ENCODE measurements at places on chromosomes 12 and 14.

DNA sequence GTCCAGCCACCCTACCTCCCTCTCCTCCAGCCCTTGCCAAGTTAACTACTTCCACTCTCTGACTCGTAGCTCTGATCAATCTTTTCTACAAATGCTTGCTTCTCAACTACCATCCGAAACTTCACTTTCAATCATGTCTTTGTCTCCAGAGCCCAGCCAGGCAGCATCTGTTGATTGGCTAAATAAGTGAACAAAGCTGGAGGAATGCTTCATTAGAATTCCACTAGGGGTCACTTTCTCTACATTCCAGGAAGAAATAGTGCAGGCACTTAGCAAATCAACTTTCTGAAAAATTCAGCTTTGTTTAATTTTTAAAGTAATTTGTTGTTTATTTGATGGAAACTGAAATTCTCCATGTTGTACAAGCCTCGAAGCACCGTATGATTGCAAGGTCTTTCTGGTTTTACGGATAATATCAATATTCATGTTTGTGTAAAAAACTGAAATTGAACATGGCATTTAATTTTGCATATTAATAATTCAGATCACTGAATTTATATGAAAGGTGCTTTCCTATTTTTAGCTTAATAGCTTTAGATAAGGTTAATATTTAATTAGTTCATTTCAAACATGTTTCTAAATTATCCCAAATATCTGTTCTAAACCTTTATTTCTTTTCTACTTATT is 32.4 kb upstream of the HELB start:
- H3K4me1 ChIP-seq = no peaks in the 10 kb centered on the region
- DNase-seq = no peak
- H3K36me3 ChIP-seq = no peaks in the 10 kb centered on the region
- no peak overlapping the region for H3K4me3 ChIP-seq
- H3K27ac ChIP-seq = no peak overlapping the region

- no peak overlapping the region for H3K4me3 ChIP-seq
- H3K27ac ChIP-seq = no peak overlapping the region
- DNase-seq = no peak
- no peaks in the 10 kb centered on the region for H3K27me3 ChIP-seq
These were observed 143.7 kb downstream of the PIWIL1 start for GRCh38 chr12:130481392-130481879.

- no peak overlapping the region for H3K4me3 ChIP-seq
- DNase-seq = no peak
- H3K36me3 ChIP-seq = no peaks in the 10 kb centered on the region
- no peaks in the 10 kb centered on the region for H3K27me3 ChIP-seq
- H3K27ac ChIP-seq = no peak overlapping the region
These were observed 228.1 kb downstream of the CHST11 start for GRCh38 chr12:104684884-104685283.

GRCh38 chr12:70069221-70070105 is 173.8 kb upstream of the CNOT2 start:
- H3K4me3 ChIP-seq = no peak overlapping the region
- no peaks in the 10 kb centered on the region for H3K36me3 ChIP-seq
- H3K27me3 ChIP-seq = no peaks in the 10 kb centered on the region
- no peaks in the 10 kb centered on the region for H3K4me1 ChIP-seq
- no peak overlapping the region for H3K27ac ChIP-seq

DNA sequence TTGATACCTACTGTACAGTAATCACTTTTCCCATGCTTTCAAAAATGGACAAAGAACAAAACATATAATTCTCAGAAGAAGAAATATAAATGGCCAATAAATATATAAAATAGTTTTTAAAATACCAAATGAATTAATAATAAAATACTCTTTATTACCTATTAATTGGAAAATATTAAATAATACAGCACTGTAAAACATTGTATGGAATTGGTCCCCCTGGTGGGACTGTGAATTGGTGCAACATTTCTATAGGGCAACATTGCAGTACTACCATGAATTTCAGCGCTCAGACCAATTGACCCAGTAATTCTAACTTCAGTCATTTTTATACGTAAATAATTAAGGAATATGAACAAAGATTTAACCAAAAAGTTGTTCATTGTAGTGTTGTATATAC is 162.6 kb downstream of the PELI2 start:
- DNase-seq = no peak
- no peaks in the 10 kb centered on the region for H3K27me3 ChIP-seq
- no peak overlapping the region for H3K4me3 ChIP-seq
- no peaks in the 10 kb centered on the region for H3K36me3 ChIP-seq

DNA sequence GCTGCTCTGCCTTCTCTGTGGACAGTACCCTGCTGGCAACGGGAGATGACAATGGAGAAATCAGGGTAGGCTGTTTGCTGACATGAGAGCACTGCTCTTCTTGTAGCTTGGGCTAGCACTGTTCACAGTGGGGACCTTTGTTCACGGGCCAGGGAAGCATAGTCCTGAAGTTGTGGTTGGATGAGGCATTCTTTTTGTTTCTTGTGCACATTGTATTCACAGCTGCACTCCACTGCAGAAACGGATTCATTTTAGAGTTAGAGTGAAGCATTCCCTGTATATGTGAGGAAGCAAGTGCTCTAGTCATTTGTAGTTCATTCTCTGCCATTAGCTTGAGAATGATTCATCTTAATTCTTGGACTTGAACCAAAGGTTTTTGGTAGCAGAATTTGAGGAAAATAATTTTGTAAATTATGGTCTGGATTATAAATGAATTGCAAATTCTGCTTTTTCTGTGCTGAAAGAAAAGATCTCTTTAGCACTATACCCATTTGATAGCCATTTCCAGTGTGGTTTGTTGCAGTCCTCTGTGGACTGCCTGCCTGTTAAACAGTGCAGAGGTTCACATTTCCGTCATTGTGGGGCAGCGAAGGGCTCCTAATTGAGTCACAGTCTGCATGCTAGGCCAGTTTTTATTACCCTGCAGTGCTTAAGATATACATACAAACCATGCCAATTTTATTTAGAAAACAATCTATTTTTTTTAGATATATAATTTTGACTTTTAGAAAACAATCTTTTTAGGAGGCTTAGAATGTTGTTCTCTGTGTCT is 80.6 kb downstream of the APAF1 start:
- H3K4me3 ChIP-seq = no peak overlapping the region
- no peaks in the 10 kb centered on the region for H3K27me3 ChIP-seq
- no peak overlapping the region for H3K27ac ChIP-seq

GRCh38 chr14:61296719-61297502 is 15.8 kb upstream of the TMEM30B start:
- no peaks in the 10 kb centered on the region for H3K36me3 ChIP-seq
- no peaks in the 10 kb centered on the region for H3K27me3 ChIP-seq
- no peak overlapping the region for H3K27ac ChIP-seq
- no peak for DNase-seq

GRCh38 chr12:59040656-59041055 is 120.4 kb upstream of the LRIG3 start:
- H3K27me3 ChIP-seq = no peaks in the 10 kb centered on the region
- DNase-seq = no peak
- peaks cover 17% of the 10 kb centered on the region for H3K4me1 ChIP-seq
- no peak overlapping the region for H3K4me3 ChIP-seq
- H3K27ac ChIP-seq = peak overlapping the region; percentile 80

GRCh38 chr12:113065126-113066007 is 8.8 kb downstream of the DTX1 start:
- H3K27me3 ChIP-seq = no peaks in the 10 kb centered on the region
- no peak overlapping the region for H3K27ac ChIP-seq
- H3K4me3 ChIP-seq = no peak overlapping the region
- no peak for DNase-seq
- no peaks in the 10 kb centered on the region for H3K36me3 ChIP-seq

DNA sequence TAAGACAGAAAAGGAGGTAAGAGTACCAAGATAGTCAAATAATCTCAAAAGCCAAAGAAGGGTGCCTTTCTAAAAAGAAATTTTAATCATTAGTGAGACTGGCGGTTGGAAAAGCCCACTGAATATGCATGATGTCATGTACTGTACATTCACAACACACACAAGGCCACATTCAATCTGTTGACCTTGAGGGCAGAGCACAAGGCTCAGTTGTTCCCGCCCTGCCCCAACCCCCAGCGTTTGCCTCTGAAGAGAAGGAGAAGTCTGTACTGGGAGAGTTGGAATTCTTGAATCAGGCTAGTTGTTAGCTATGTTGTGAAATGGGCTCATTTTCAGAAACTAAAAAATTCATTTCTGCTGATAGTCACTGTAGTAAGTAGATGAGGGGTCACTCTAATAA is 50.2 kb upstream of the NID2 start:
- H3K4me3 ChIP-seq = no peak overlapping the region
- H3K27me3 ChIP-seq = no peaks in the 10 kb centered on the region
- no peak overlapping the region for H3K27ac ChIP-seq

DNA sequence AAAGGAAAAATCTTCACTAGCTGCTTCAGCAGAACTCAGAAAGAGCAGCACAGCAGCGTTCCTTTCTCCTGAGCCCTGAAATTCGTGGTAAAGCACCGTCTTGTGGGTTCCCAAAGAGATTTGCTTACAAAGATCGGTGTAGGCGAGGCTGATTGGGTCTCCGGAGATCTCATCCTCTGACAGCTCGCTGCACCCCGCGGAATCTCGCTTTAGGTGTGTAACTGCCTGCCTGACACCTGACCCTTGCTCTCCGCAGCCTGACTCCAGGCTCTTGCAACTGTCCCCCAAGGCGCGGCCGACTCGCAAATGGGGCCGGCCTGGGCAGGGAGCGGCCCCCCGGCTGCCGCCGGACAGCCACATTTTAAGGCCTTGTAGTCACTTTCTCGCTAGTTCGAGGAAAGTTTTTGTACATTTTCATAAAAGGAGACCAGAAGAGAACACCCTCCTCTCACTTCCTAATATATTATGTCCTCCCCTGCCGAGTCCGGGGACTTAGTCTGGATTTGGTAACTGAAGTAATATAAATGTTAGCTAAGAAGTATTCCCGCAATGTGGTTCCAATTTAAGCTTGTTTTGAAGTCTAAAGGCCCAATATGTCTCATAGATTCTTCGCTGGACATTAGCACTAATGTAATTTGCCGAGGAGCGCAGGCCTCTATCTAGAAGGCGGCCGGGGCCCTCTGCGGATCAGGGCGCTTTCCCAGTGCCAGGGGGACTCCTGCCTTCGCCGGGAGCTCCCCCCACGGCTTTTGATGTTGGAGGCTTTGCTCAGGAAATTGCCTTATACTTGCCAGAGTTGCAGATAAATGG is 177.3 kb upstream of the CDKN3 start:
- no peaks in the 10 kb centered on the region for H3K4me1 ChIP-seq
- DNase-seq = no peak
- H3K4me3 ChIP-seq = no peak overlapping the region
- peaks cover 3% of the 10 kb centered on the region for H3K27me3 ChIP-seq
- no peaks in the 10 kb centered on the region for H3K36me3 ChIP-seq

GRCh38 chr12:124170760-124171159 is 124.1 kb upstream of the RFLNA start:
- H3K4me3 ChIP-seq = no peak overlapping the region
- no peaks in the 10 kb centered on the region for H3K36me3 ChIP-seq
- no peak for DNase-seq
- no peaks in the 10 kb centered on the region for H3K27me3 ChIP-seq
- no peak overlapping the region for H3K27ac ChIP-seq
- no peaks in the 10 kb centered on the region for H3K4me1 ChIP-seq

DNA sequence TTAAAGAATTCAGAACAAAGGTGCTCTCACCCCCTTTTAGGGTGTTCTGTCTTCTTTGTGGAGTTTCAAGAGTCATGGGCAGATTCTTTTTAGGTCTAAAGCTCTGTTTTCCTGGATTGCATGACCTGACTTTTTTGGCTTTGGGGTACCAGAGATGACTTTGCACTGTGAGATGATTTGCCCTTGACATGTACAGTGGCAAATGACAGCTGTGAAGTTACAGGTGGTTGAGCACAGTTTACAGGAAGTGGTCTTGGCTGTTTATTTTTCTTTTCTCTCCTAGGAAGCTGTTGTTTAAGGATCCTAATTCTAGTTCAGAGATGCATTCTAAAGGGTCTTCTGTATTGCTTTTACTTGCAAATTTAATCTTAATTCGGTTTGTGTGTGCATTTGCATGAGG is 83.8 kb upstream of the METAP2 start:
- H3K27me3 ChIP-seq = peaks cover 27% of the 10 kb centered on the region
- H3K4me3 ChIP-seq = no peak overlapping the region
- peaks cover 3% of the 10 kb centered on the region for H3K4me1 ChIP-seq
- H3K27ac ChIP-seq = no peak overlapping the region

GRCh38 chr14:50083467-50084337 is 32.7 kb downstream of the VCPKMT start:
- peaks cover 34% of the 10 kb centered on the region for H3K4me1 ChIP-seq
- peaks cover 4% of the 10 kb centered on the region for H3K36me3 ChIP-seq
- peak overlapping the region; percentile 79 for H3K27ac ChIP-seq
- no peaks in the 10 kb centered on the region for H3K27me3 ChIP-seq
- DNase-seq = no peak

DNA sequence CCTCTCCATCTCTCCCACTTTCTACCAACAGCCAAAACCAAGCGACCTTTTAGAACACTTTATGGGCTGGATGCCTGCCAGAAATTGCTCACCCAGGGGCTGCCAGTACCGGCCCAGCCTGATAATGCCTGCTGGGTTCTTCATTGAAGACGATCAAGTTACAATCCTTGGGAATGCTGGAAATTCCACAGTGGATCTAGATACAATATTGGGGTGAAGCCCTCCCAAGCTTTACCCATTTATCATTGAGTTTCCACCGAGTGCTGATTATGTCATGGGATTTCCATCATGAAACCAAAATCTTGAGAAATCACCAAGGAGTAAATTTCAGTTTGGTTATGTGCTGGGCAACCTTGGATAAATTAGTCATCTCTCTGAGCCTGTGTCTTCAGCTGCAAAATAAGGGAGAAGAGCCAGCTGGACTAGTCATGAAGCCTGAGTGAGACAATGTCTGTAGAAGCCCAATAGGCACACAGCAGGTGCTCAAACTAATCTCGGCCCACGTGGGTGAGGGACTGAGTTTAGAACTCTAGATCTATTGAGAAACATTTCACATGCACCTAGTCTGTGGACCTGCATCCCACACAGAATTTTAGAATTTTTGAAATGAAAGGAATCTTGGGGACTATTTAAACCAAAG is 75.5 kb upstream of the CLMN start:
- H3K27me3 ChIP-seq = no peaks in the 10 kb centered on the region
- no peak overlapping the region for H3K4me3 ChIP-seq
- H3K27ac ChIP-seq = no peak overlapping the region

GRCh38 chr14:91750634-91751198 is 18.8 kb upstream of the CATSPERB start:
- no peaks in the 10 kb centered on the region for H3K27me3 ChIP-seq
- no peak overlapping the region for H3K27ac ChIP-seq

Measured in esophagus squamous epithelium (tissue), 5 donors.